BE2C (cell line): ENCODE measurements at places on chromosomes 3 and 15.

DNA sequence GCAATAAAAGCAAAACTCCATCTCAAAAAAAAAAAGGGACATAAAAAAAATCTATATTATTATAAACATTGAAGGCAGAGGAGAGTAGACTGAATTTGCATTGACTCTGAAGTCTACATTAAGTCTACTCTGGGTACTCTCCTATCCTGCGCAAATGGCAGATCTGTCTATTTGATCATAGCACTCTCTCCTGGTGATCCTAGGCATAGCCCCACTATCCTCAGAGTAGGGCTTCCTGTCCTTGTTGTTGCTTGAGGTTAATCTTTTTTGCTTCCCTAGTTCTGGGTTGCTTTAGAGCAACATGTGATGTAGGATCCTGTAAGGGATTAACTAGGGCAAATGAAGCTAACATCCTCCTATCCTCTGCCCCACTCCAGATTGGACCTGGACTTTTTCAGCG lies 82.1 kb upstream of the LRRFIP2 start:
- no peak for DNase-seq

DNA sequence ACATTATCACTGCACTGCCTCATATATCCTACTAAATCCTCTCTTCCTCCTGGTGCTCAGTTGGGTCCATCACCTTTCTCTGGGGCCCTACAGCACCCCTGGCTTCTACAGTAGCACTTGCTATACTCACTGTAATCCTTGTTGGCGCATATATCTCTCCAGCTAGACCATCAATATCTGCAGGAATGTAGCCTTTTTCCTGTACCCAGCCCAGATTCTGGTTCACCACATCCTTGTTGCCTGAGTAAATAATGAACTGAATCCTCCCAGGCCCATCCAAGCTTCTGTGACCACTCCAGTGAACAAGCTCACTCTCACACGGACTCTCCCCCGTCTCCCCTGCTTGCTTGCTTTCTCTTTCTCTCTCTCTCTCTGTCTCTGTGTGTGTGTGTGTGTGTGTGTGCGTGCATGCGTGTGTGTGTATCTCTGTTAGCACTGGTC lies 62.5 kb upstream of the LIPC start:
- no peak for DNase-seq

DNA sequence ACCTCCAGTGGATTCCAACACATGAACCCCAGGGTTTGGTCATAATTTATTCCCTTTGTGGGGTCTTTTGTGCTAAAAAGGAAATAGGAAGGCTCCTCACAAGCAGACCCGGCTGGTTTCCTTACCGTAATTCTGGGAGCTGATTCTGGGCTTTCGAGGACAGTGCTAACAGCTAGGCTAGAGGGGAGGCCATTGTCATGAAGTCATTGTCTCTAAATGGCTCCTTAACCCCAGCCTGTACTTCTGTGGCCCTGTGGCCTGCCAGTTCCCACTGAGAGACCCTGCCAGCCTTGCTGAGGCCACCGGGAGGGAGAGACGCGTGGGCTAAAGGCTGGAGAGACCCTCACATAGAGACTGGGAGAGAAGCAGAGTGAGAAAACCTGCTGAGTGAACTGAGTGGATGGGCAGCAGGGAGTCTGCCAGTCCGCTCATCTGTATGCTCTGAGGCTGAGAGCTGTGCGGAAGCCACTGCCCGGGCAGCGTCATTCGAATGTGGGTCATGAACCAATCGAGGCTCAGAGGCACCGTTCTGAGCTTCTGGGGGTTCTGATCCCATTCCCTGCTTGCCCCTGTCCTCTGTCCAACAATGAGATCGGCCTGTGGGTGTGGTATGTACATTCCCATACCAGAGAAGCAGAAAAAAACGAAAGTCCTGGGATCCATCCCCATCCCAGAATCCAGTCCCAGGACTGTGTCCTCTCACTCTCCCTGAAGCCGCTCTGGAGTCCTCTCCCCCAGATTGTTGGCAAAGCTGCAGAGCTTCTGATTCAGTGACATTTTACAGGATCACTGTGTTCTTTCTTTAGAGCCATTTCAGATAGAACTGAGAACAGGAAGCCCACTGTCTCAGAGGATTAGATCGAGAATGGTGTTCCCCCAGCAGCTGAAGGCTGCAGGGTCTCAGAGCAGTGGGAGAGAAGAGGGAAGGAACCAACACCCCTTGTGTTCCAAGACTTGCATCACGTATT lies 21.3 kb upstream of the DGKG start:
- no peak for DNase-seq

DNA sequence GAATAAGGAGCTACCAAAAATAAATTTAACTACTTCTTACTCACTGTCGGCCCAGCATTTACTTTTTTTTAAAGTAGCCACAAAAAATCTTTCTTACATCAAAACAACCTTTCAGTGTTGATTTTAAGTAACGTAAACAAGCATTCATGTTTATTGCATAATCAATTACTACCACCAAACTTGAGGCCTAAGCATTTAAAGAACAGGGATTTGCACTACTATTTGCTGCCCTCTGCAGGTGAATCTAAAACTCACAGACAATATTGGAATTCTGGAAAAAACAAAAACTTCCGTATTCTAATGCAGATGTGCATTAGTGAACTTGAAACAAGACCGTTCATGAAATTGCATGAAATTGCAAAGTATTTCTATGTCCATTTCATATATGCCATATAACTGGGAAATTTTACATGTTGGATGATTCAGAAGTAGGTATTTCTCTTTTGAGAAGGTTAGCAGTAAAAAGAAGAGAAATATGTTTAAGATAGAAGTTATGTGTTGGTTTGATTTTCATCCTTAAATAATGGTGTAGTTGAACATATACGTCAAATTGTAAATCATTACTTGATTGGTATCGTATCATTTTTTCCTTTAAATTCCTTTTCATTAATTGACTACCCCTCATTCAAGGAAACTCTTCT lies 55.6 kb downstream of the CGGBP1 start:
- peak; percentile 29 for DNase-seq

- no peak for DNase-seq
Observed at GRCh38 chr3:115071601-115072000, 75.5 kb downstream of the ZBTB20 start.
